Uterus (tissue), 4 donors: ENCODE measurements at places on chromosomes 4 and X. TPM values are rescaled to one million over a fixed set of nuclear protein-coding genes. Genes with fewer than 3 reads are reported as not detected.

The POLN gene
- 0.26 TPM for total RNA-seq

The FAM149A gene
- 18.9 TPM for total RNA-seq

The RUFY3 gene
- 25.4 TPM for total RNA-seq

The CABS1 gene
- not detected for total RNA-seq

The FGF16 gene
- total RNA-seq = not detected

The GLA gene
- 30.2 TPM for total RNA-seq

DNA sequence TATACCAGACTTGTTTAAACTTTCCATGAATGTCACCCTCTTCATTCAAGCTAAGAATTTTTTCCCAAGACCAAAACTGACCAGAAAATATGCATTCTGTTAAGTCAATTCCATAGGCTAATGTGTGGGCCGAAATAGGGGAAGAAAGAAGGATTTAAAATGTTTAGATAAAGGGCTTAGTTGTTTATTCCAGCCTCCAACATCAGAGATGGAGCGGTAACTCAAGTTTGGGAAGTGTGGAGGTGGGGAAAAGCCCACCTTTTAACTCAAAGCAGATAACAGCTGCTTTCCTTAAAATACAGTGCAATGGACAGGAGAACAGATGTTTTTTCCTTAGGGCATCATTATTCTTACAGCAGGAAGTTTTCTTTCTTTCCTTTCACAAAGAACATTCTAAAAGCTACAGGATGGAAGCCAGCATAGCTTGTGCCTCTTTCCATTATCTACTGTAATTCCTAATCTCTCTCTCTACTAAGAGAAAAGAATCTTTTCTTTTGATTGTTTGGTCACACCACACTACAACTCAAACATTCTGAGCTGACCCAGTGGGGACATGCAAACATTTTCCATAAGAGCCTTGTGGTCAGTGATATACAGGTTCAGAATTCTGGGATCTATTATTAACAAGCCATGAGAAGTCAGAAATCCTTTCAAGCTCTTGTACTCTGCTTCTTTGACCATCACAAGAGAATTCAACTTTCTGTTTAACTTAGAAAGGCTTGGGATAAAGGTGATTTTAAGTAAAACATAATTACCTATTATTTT, 101.6 kb downstream of the PDE5A start:
- DNase-seq = no peak
- no peaks in the 10 kb centered on the region for H3K36me3 ChIP-seq
- no peak overlapping the region for H3K27ac ChIP-seq

- no peak overlapping the region for H3K27ac ChIP-seq
- no peaks in the 10 kb centered on the region for H3K4me1 ChIP-seq
- H3K4me3 ChIP-seq = no peak overlapping the region
These were observed 84.1 kb downstream of the TMEM164 start for GRCh38 chrX:110086916-110087484.

GRCh38 chrX:18983666-18984380, at the start of gene PHKA2:
PHKA2 (minus strand) TSS chrX:18984114; CDS start chrX:18983932, 182 bp downstream.
- DNase-seq = no peak
- H3K4me1 ChIP-seq = no peaks in the 10 kb centered on the region
- H3K36me3 ChIP-seq = no peaks in the 10 kb centered on the region
- H3K4me3 ChIP-seq = peak within 1 kb of the TSS; percentile 52
- no peaks in the 10 kb centered on the region for H3K27me3 ChIP-seq
